ENCODE measurements at places on chromosomes 2 and 18.

DNA sequence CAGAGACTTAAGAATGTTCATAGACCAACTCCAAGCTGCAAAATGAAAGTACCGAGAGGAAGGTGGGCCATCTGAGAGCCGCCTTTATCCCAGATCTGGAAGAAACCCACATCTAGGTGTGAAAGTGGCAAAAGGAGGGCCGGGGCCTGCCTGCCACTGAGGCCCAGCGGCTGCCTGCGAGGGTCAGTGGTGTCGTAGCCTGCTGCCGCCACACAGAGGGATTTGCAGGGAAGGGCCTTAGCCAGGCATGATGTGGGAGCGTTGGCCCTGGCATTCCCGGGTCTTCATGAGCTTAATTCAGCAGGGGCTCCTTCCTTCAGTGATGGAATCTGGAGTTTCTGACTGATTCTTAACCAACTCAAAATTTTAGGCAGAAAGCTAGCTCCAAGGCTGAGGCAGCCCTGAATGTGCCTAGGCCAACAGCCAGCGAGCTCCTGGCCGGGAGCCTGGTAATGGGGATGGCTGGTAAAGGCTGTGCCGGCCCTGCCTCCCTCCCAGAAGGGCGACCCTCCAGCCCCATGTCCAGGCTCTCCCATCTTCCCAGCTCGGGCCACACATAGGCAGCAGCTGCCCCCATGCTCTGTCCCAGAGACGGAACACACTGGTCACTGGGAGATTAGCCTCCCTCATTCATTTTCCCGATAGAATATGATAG is 230.1 kb downstream of the AGAP1 start:
- no peak for DNase-seq

DNA sequence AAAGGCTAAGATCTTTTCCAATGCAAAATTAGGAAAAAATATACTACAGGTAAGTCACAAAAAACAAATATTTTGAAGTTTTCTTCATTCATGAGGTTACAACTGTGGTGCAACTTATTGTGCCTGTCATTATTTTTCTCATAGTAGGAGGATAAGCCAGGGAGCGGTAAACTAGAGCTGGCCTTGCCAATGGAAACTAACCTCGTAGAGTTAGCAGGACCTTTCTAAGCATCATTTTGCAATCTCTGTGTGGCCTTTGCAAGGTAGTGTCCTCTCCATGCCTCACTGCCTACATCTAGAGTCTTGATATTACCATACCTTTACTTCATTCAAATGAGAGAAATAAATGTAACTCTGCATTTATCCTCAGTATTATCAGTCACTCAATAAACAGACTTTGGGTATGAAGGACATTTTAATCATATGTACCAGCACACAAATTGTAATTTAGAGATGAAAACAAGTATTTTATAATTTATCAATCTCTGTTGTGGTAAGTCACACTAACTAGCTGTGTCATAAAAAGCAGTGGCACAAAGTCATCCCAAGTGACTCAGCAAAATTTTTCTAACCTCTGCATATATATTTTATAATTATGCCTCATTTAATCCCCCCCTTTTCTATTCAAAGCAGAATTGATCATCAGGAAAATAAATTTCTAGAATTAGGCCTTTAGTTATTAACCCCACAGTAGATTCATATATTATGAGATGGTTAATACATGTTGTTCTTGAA is 47.0 kb downstream of the LANCL1 start:
- DNase-seq = no peak

DNA sequence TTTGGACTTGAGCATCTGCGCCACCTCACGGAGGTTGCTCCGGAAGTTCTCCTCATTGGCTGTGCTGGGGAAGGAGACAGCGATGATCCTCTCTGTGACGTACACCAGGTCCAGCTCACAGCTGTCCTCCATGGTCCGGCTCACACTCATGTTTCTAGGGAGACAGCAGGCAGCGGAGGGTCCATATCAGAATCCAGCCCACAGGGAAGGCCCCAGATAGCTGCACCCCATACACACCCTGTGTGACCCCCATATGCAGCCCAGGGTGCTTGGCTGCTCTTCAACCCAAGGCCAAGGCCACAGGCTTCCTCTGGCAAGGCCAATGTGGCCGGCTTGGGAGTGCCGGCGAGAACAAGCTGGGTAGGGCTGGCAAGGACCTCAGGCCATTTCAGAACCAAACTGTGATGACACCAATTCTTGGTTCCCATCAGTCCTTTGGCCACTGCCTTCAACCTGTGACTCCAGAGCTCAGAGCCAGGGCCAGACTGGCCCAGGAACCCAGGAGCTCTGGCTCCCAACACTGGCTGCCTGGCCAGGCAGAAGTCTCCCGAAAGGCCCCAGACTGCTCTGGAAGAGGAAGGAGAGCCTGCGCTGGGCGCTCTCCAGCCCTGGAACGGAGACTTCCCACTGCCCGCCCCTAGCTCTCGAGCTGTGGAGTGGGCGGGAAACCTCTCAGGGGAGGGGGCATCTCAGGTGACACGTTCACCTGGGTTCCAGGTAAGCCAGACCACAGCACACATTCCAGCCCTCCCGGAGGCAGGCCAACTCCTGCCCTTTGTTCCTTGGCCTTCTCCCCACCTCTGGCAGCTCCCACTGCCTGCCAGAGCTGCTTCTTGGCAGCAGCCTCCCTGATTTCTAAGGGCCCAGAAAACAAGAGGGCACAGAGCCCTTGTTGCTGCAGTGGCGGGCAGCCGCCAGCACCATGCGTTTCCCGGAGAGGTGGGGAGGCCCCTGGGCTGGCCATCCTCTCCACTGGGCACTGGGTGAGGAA is 104.7 kb downstream of the TNS1 start:
- DNase-seq = no peak

DNA sequence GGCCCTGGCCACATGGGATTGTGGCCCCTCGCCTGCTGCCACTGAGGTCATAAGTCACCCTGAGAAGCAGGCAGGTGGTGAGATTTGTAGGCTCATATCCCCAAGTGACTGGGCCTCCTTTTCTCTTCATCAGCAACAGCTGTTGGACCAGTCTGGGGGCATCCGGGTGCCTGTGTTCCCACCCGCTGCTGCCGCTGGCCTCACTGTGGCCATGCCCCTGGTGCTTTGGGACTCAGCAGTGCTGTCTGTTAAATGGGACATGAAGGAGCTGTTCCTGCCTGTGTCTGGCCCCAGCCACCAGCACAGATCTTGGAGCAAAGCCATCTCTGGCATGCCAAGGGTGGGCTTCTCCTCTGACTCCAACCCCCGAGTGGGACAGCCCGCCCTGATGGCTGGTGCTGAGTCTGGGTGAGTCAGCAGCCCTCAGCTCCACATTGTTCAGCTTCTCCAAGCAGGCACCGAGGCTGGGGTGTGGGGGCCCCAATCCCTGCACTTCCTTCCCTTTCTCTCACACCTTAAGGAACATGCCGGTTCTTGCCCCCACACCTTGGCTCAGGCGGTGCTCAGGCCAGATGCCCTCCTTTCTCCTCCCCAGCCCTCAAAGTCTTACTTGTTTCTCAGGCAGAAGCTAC is 207.9 kb downstream of the GLI2 start:
- DNase-seq = no peak

DNA sequence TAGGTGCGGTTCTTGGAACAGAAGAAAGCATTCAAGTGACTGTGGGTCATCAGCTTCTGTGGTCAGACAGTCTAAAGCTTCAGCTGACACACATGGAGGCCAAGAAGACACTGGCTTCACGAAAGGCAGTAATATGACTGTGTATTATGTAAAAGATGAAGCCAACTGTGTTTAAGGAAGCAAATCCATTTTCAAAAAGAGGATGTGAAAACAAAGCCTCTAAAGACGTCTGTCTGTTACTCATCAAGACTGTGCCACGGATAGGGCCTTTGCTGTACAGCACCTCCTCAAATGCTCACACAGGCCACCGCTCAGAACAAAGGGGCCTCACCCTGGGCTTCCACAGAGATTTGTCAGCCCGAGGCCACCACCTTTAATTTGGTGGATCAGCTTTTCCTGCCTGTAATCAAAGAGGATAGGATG is 21.1 kb upstream of the TMEM163 start:
- no peak for DNase-seq

- DNase-seq = peak; percentile 52
Measured at GRCh38 chr2:127413782-127414637, 4.2 kb upstream of the PROC start.

DNA sequence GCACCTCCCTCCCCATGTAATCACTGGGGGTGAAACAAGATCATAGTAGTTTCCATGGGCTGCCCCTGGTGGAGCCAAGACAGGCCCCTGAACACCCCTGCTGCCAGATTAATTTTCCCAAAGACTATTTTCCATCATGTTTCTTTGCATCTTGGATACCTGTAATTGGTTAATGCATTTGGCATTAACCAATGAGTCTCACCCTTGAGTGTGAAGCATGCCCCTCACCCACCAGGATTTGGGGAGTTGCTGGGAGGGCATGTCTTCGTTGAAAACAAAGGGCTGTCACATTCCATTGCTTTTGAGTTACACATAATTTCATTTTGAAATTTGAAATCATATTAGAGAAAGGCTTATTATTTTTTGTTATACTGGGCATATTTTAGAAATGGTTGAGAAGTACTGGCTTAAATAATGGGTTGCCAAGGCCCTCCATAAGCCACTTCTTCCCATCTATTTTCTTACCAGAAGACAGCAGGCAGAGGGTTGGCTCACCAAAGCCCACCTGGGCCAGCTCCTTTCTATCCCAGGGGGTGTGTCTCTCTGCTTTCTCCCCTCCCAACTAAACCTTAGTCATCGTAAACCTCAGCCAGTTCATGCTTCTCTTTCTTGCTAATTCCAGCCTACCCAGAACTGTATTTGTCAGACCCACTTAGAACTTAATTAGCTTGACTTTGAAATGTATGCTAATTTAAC is 51.8 kb downstream of the ATIC start:
- peak; percentile 58 for DNase-seq

- DNase-seq = no peak
Measured at GRCh38 chr18:59360381-59360780, 1.3 kb upstream of the LMAN1 start.

DNA sequence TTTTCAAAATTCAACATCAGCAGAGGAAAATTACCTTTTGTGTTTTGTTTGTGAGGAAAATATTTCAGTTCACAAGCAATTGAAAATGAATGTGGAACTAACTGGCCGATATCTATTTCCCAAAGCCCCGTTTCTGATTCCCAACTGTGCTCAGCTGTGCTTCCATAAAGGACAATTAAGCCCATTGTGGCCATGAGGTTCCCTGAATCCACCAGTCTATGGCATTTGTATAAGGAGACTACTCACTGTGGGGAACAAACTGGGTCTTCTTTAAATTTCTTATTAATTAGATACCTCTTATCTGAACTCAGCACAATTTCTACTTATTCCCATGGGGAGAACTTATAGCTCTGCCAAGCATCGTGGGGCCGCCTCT is 31.4 kb upstream of the AGAP1 start:
- no peak for DNase-seq

DNA sequence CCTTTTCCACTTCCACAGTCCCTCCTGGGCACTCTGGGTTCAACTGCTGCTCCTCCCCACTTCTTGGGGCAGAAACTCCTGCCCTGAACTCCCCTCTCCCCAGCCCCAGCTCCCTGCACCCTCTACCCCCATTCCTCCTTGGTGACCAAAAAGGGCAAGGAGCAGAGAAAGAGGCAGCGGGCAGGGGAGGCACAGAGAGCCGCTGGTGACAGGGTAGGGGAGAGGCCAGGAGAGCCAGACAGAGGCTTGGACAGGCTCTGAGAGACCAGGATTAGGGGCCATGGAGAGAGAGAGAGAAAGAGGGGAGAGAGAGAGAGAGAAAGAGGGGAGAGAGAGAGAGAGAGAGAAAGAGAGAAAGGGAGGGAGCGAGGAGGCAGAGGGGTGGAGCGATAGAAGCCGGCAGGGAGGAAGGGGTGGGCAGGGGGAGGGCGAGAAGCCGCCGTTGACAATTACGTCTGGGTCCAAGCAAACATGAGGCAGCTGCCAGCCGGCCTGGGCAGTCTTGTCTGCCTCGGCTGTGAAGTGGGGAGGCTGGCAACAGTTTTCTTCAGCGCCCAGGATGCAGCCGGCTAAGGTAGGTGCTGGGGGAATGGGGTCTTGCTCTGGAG is at the start of gene KCNIP3:
Gene KCNIP3, plus strand, starts transcription at position 468 of the 608 bp plus-strand sequence. Its CDS starts 92 bp downstream, at position 560.
- DNase-seq = no peak

DNA sequence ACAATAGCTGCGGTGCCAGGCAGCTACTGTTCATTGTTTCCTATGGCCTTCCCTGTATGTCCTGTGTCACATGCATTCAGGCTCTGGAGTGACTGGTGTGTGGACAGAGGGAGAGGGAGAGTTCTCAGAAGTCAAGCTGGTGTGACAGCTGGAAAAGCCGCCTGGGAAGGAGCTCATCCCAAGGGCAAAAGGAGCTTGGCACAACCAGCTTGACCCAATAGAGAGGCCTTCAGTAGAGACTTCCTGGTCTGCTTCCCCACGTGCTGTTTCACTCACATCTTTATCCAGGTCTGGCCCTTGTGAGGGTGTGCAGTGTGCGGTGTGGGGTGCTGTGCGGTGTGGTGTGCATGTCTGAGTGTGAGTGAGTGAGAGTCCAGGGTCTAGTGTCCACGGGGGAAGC is 11.1 kb upstream of the NT5DC4 start:
- no peak for DNase-seq

GRCh38 chr2:145304501-145304900 is 784.6 kb upstream of the ZEB2 start:
- no peak for DNase-seq

- DNase-seq = no peak
Measured at GRCh38 chr2:175579646-175580045, 398.1 kb upstream of the ATP5MC3 start.

DNA sequence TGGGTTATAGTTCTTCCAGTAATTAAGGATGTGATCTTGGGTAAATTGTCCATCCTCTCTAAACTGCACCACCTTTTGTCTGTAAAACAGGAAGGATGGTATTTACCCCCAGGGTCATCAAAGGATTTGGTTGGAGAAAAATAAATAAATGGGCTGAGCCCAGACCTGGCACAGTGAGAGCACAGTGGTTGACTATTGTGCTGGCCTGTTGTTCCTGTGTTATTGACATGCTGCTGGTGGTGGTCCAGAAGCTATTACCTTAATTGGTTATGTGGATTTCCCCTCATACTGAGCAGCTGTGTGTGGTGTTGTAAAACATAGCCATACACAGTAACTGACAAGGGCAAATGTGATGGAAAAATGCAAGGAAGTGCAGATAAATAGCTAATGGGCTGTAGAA is 746 bp upstream of the IL37 start:
- DNase-seq = no peak

DNA sequence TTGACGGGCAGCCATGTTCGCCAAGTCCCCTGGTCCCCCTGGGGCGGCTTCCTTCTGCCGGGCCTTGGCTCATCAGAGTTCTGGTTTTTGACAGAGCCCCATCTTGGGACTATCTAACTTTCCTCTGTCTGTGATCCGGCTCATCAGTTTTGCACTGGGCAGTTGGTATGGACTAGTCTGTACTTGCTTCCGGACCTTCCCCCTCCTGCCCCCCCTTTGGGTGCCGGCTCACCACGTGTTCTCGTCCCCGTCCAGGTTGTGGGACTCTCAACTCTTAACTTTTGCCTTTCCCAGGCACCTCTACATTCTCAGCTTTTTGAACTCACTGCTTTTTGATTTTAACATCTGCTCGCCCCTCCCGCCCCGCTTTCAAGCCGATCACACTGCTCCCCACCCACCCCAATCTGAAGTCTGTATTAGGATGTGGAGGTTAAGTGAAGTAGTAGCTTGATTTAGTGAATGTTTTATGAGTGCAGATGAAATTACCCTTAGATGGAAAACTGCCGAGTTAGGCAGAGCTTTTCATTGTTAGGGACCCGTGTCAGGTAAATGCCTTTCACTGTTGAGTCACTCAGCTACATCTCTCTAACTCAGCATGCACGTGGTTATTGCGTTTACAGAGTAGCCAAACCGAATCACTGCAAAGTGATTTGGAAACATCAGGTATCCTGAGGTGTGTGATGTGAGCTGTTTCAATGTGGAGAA is 874 bp downstream of the WDR43 start:
- DNase-seq = peak; percentile 58

GRCh38 chr2:238716585-238716984 is 131.3 kb upstream of the TWIST2 start:
- DNase-seq = no peak

GRCh38 chr2:226031647-226032501 is 632.4 kb downstream of the NYAP2 start:
- peak; percentile 47 for DNase-seq

Measured in choroid plexus epithelial cell (primary cell).